Right cardiac atrium (tissue), 5 donors: ENCODE measurements at places on chromosomes 3 and 15. TPM values are rescaled to one million over a fixed set of nuclear protein-coding genes. Genes with fewer than 3 reads are reported as not detected.

DNA sequence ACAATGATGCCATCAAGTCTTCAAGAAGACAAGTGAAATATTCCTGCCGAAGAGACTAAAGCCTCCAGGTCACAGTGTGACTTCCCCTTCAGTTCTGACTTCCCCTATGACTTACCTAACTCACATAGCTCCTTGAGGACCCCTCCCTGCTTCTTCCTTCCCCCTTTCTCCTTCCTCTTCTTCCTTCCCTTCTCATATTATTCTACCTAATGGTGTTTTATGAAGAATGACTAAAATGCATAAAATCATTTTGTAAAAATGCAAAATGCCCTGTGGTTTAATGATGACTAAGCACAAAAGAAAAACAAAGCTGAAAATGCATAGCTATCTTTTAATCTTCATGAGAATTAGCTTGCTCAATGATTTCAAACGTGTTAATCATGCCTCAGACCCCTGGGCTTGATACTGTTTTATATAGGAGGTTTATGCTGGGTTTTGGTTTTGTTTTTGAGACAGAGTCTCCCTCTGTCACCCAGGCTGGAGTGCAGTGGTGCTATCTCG, 26.1 kb upstream of the TM4SF4 start:
- no peak for DNase-seq

DNA sequence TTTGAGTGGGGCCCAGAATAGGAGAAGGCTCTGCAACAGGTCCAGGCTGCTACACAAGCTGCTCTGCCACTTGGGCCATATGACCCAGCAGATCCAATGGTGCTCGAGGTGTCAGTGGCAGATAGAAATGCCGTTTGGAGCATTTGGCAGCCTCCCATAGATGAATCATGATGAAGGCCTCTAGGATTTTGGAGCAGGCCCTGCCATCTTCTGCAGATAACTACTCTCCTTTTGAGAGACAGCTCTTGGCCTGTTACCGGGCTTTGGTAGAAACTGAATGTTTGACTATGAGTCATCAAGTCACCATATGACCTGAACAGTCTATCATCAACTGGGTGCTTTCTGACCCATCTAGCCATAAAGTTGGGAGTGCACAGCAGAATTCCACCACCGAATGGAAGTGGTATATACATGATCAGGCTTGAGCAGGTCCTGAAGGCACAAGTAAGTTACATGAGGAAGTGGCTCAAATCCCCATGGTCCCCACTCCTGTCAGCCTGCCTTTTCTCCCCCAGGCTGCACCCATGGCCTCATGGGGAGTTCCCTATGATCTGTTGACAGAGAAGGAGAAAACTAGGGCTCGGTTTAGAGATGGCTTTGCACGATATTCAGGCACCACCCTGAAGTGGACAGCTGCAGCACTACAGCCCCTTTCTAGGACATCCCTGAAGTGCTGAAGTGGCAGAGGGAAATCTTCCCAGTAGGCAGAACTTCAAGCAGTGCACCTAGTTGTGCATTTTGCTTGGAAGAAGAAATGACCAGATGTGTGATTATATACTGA, 971.4 kb downstream of the MCTP2 start:
- no peak for DNase-seq

GRCh38 chr15:80492874-80493273, 88.7 kb downstream of the ARNT2 start:
- DNase-seq: no peak

DNA sequence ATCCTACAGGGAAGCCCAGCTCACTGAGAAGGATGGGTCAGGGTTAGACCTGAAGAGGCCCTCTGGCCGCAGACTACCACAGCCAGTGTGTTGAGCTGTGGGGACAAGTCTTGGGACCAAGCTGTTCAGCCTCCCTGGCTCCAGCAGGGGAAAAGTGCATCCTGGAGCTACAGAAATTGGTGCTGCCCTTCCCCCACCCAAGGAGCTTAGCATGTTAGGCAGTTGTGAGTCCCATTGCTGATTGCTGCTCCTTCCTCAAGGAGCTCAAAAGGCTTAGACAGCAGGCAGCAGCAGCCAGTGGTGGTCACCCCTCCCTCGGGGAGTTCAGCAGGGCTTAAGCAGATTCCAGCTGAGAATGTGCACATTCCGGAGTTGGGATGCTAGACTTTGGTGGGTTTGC, 165.6 kb downstream of the ATP8B4 start:
- no peak for DNase-seq

DNA sequence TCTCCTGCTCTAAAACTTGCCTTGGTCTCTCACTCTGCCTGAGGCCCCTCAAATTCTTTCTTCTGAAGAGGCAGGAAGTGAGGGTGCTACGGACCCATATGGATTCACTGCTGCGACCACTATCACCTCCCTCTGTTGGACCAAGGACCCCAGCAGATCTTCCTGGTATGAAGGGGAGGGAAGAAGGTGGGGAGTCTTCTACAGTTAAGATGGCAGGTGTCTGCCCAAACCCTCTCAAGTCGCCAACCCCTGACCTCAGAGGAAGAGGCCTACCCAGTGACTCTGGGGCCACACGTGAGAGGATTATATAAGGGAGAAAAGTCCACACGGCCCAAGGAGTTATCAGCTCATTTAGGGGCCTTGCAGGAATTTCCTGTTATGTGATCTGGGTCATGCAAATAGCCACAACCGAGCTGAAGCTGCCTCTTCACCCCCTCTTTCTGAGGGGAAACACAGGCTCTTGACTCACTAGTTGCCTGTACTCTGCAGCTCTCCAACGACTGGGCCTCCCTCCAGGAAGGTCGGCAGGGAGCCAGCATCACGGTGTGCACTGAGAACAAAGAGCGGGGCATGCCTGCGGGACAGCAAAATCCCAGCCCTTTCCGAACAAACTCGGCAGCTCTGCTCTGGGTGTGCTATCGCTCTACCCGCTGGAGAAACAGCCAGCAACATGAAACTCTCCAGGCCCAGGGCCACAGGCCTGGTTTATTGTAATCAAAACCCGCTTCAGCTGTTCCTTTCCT, 116.0 kb downstream of the XXYLT1 start:
- DNase-seq: peak; percentile 95

GRCh38 chr3:192884777-192885773, 32.6 kb downstream of the MB21D2 start:
- DNase-seq: no peak

DNA sequence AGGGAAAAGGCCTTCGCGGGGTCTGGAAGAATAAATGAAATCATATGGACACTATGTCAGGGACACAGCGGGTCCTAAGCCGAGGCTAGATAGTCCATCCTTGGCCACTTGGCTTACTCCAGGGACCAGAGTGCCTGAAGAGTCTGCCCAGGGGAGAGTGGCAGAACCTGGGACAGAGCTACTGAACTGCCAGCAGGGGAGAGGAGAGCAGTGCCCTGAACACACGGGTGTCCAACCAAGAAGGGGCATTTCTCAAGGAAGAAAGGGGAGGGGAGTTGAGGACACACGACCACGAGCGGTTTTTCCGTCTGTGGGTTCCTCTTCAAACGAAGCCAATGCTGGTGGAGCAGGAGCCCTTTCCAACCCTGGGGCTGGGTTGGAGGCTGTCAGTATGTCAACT, 1.0 kb downstream of the ACAN start:
- DNase-seq: no peak

The DCBLD2 gene
- 40.4 TPM for total RNA-seq

DNA sequence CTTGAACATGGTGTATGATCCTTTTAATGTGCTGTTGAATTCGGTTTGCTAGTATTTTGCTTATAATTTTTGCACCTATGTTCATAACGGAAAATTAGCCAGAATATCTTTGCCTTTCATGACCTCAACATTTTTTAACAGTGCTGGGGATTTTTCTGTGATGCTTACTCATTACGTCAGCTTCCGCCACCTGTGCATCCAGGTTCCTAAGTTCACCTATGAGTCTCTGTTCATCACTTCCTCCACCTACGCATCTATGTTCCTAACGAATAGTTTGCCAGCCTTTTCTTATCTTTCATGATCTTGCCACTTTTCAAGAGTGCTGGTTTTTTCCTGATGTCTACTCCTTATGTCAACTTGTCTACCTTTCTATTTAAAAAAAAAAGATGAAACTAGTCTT, 16.5 kb downstream of the AADACL2 start:
- no peak for DNase-seq

- DNase-seq: no peak
Observed at GRCh38 chr15:26287381-26287780, 424.3 kb upstream of the ATP10A start.

The CCR9 gene
- total RNA-seq: not detected

- peak; percentile 41 for DNase-seq
Observed at GRCh38 chr3:56347219-56347871, 120.9 kb downstream of the ERC2 start.

The MLH1 gene
- 33.0 TPM for total RNA-seq

GRCh38 chr15:68608844-68609232, 30.0 kb downstream of the CORO2B start:
- DNase-seq: no peak

The ACOX2 gene
- 39.9 TPM for total RNA-seq

The VEPH1 gene
- 0.26 TPM for total RNA-seq

The EFL1 gene
- total RNA-seq: 15.4 TPM

DNA sequence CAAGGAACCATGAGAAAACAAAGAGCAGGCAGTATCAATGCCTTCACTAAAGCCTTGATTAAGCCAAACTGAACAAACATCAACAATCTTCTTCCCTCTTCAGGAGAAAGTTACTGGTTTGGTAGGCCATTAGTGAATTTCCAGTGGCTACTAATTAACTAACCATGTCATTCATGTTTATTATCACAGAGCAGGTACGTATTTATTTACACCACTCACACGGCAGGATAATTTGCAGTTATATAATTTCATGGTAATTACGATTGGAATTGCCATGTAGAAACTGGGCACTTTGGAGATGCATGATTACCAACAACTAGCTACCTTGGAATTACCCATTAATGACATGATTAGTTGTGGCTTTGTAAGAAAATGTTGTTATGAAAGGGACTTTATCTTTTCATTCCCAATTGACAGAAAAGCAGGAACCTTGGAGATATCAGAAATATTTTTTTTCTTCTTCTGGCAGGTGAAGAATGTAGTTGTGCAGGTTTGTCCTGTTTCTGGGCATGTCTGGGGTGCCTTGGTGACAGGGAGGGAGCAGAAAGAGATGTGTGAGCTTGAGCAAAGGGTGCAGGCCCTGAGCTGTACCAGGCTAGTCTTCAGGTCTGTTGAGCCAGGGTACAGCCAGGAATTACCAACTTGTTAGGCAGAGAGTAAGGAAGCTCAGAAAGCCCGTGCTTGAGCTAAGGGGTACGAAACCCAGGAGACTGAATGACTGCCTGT, 310.7 kb downstream of the RORA start:
- no peak for DNase-seq

DNA sequence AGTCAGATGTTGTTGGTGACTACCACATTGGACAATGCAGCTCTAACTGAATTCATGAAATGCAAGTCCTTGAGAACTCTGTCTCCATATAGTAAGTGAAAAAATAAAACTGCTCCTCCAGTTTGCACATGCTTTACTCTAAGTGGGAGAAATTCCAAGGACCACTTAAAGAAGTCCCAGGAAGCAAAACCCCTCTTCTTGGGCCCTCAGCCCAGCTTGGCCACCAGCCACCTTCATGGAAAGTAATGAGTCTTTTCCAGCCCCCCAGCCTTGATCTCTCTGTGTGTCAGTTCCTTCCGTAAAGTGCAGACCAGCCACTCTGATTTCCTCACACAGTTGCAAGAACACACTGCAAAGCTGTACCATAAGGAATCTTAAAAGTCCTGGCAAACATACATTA, 34.5 kb downstream of the DAPK2 start:
- DNase-seq: no peak

GRCh38 chr3:5155241-5155640, 32.3 kb upstream of the EDEM1 start:
- no peak for DNase-seq

DNA sequence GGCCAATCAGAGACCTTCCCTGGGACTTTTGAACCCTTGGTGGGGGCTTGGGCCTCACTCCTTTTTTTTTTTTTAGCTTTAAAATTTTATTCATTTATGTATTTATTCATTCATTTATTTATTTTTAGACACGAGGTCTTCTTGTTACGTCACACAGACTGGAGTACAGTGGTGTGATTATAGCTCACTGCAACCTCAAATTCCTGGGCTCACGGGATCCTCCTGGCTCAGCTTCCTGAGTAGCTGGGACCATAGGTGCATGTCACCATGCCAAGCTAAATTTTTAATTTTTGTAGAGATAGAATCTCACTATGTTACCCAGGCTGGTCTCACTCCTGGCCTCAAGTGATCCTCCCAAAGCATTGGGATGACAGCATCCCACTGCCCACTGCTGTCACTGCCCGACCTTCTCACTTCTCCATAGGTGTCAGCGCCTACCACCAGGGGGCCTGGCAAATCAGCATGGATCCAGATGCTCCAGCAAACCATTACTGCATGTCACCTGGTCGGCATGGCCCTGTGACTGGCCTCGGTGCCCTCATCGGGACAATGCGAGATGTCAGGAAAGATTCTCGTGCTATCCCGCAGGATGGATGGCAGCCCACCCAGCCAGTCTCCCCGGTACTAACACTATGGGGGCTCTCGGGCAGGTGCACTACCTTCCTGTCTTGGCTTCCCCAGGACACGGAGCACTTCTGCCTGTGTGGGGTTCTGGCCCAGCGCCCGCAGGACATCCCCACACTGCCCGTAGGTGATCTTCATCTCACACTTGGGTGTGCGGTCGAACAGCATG, 3.0 kb downstream of the MYL3 start:
- peak; percentile 17 for DNase-seq

DNA sequence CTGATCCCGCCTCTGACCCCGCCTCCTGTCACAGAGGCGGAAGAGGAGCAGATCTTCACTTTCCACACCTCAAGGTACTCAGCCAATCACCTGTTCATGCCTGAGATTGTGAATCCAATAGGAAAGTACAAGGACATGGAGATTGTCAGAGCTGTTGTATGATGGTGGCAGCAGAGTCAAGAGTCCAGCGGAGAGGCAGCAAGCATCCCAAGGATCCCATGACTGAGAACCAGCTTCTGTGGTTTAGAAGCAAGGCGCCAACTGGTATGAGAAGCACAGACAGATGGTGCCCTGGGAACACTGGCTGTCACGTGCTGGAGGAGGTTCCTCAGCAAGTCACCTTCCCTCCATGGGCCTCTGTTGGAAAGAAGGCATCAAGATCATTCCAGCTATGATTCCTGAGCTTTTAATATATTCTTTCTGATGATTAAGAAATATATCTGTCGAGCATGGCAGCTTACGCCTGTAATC, 93.9 kb downstream of the CPN2 start:
- no peak for DNase-seq

- DNase-seq: no peak
Observed at GRCh38 chr15:97902140-97902780, 58.2 kb upstream of the ARRDC4 start.

DNA sequence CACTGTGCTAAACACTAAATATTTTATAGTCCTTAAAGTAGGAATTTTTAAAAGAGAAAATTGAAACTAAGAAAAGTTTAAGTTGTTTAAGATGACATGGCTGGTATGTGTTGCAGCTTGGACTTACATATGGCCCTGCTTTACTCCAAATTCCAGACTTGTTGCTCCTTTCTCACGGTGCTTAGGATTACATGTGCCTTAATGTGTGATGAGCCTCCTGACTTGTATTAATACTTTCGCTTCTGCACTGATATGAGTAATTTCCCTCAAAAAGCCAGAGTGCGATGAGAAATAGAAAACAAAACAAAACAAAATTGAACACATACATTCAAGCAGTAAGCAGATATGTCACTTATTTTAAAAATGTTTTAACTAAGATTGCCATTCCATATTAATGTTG, 250.2 kb downstream of the VGLL3 start:
- DNase-seq: no peak

GRCh38 chr15:25641762-25642161, 202.9 kb upstream of the UBE3A start:
- no peak for DNase-seq

GRCh38 chr3:149575213-149575960, 82.4 kb downstream of the WWTR1 start:
- DNase-seq: peak; percentile 79

- no peak for DNase-seq
Observed at GRCh38 chr15:56977232-56977631, 58.8 kb downstream of the TCF12 start.
